ENCODE measurements at places on chromosomes 6 and 20.

DNA sequence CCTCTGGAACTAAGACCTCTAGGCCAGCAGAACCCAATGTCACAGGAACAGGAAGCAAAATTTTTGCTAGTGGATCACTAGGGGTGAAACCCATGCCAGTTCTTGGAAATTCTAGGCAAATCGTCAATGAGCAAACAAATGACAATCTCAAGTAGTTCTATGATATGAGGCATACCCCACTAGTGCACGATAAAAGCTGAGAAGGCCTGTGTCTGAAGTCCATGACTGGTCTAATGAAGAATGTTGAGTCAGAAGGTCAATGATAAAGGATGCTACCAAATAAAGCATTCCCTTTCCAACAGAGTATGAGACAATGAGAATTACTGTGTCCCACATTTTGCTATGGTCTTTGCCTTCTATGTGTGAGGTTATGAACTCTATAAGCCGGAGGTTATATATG lies 149.4 kb upstream of the NOX3 start:
- no peak for DNase-seq

DNA sequence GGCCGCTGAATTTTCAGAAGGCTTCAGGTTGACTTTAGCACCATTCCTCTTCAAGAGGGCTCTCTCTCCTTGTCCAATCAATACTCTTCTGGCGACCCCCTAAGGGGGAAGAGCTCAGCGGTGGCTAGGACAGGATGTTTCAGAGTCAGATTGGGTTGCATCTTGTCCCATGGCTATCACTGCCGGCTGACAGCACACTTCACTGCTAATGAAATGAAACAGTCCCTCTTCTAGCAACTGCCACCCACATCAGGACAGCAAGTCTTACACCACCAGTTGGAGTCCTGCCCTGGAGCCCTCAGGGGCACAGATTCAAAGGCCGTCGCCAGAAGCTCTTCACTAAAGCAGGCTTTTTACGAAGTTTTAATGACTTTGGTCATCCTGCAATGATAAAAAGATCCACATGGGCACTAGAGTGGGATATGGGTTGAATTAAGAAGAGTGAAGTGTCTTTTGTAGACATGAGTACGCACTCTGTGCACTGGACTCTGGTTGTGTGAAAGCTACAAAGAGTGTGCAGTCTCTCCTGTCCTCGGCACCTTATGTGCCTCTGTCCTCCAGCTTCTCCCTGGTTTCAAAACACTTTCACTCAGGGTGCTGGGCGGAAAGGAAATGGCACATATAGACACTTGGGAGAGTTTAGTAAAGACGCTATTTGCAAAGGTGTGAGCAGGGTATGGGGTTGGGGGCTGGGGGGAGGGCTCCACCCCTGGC lies 66.1 kb upstream of the SLC22A16 start:
- DNase-seq = no peak

- no peak for DNase-seq
Observed at GRCh38 chr20:11380283-11380682, 537.4 kb upstream of the BTBD3 start.

GRCh38 chr6:143964674-143965081 lies 43.4 kb downstream of the PLAGL1 start:
- DNase-seq = no peak

DNA sequence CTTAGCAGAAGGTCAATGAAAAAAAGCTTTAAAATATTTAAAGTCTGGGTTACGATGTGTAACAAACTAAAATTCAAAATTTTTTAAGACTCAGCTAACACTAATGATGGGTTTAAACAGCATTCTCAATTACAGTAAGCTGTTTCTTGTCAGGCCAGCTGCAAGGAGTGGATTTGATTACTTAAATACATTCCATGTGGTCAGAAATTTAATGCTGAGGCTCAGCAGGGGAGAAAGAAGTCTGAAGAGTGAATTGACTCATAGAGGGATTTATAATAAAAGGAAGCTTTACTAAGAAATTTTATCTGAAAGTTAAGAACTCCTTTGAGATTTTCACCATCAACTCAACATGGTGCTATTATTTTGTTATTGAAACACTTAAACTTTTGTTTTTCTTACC lies 398.6 kb downstream of the KHDRBS2 start:
- no peak for DNase-seq

DNA sequence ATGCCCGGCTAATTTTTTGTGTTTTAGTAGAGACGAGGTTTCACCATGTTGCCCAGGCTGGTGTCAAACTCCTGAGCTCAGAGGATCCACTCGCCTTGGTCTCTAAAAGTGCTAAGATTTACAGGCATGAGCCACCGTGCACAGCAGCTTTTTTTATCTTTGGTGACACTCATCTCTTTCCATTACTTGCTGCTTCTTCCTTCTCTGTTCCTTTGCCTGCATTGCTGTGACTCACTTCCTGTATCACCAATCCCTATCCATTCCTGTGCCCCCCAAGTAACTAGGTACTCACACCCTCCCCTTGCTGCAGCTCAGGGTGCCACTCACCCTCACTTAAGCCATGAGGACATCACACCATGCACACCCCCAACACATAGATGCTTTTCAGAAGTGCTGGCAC lies 24.6 kb downstream of the KHDC1L start:
- no peak for DNase-seq

DNA sequence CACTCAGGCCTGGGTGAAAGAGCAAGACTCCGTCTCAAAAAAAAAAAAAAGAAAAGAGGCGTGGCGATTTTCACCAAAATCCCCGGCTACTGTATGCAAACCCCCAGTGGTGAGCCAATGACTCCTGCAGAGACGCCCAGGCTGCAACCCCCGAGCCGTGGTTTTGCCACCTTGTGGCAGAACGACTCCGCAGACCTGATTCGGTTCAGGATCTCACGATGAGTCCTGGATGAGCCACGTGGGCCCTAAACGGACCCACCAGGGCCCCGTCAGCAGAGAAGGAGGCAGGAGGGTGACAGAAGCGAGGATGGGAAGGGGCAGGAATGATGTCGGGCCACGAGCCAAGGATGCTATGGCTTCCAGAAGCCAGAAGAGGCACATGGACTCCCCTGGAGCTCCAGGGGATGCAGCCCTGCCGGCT lies 42.5 kb downstream of the SLC2A4RG start:
- no peak for DNase-seq

DNA sequence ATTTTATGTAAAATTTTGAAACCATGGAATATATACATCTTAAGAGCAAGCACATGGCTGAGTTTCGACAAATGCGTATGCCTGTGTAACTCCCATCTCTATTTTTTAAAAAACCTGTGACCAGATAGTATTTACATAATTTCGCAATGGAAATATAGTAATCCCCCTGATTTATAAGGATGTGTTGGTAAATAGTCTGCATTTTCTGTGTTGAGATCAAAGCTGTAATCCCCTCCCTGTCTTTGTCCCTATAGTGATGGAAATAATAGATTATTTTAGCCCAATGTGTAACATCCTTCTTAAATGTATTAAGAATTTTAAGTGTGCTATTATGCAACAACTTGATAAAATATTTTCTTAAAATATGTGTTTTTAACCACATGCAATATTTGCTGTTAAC lies 267.3 kb downstream of the CDKAL1 start:
- no peak for DNase-seq

- DNase-seq = no peak
Observed at GRCh38 chr20:60888771-60889170, 363.3 kb upstream of the CDH4 start.

- DNase-seq = no peak
Observed at GRCh38 chr6:74075323-74075722, 379.3 kb downstream of the CD109 start.

DNA sequence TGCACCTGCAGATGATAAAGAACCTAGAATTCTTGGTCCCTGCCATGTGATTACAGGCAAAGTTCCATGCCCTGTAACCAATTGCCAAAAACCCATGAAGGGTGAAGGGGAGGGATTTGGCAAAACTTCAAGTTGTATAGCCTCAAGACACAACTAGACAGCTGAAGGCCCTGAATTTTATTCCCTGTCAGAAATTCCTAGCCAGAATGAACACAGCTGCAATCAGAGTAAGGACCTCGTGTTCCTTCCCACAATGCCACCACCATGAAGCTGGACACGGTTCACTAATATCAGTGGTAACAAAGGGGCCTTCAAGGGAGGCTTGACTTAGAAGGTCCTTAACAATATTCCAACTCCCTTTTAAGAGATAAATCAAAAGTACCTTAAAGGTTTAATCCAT lies 22.5 kb upstream of the IRAK1BP1 start:
- DNase-seq = no peak

DNA sequence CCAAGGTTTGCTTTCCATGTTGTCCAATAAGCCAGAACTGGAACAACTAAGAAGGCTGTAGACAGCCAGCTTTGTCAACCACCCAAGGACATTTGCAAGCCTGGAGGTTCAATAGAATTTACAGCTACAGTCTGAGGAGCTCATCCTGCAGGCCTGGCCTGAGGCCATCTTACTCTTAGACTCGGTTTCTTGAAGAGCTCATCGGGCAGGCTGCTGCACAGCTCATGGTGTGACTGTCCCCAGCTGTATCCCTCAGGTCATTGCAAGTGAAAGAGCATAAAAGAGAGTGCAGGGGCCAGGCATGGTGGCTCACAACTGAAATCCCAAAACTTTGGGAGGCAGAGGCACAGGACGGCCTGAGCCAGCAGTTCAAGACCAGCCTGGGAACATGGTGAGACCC lies 96.9 kb upstream of the FOXQ1 start:
- DNase-seq = no peak

- no peak for DNase-seq
Observed at GRCh38 chr6:34205466-34205865, 31.2 kb upstream of the HMGA1 start.

DNA sequence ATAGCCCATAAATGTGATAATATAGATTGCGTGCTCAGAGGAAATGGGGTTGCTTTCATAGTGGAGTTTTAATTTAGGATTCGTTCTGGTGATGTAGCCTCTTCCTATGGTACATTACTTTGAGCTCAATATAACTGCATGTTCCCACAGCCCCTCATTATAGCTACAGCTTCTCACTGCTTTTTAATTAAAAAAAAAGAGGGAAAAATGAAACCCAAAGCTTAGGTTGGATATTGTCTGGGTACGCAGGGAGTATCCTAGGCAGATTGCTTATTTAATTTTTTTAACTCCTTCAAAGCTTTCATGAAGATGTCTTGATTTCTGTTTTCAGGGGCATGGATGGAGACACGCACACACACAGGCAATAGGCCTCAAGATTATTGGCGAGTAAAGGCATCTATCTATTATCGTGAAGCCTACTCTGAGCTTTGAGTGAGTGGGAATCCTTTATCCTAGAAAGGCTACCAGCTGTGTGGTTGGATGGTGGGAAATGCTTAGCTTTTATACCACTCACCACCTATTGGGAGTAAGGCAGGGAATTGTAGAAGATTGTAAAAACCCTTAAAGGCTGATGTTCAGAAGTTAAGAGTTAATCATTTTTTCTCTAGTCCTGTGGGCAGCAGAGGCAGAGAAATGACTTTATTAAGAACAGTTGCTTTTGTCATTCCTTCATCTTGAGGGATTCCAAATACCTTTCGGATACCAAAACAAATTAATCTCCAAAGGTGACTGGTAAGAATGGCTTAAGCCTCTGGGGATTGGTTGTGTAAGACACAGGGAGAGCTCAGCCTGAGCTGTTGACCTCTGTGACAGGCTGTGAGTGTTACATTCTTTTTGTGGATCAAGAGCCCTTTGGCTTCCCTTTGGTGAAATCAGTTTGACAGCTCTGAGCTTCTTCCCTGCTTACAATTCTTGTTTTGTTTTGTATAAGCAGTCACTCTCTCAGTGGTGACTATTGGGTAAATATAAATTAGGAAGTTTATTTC lies 33.4 kb downstream of the CTNNBL1 start:
- DNase-seq = no peak

- no peak for DNase-seq
Observed at GRCh38 chr20:63222541-63222940, 6.6 kb upstream of the YTHDF1 start.

- no peak for DNase-seq
Observed at GRCh38 chr6:110590821-110591351, 114.5 kb upstream of the SLC22A16 start.

DNA sequence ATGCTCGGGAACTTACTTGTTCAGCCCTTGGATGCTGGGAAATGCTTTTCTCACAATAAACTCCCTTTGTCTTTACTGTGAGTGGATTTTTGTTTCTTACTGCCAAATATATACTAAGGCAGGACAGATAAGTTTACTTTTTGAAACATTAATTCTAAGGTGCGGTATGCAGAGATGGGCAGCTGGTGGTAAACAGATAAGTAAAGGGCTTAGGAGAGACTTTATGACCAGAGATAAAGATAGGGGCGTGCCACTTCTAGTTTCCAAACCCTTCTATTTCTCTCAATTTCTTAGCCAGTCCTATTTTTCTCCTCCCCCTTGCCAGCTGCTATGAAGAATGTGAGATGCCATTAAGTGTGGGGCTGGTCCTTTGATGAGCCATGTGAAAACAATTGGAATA lies 16.3 kb downstream of the SAMD3 start:
- no peak for DNase-seq

- no peak for DNase-seq
Observed at GRCh38 chr6:1094306-1094705, 217.6 kb upstream of the FOXQ1 start.

GRCh38 chr6:109143191-109143590 lies 47.9 kb downstream of the CEP57L1 start:
- no peak for DNase-seq

DNA sequence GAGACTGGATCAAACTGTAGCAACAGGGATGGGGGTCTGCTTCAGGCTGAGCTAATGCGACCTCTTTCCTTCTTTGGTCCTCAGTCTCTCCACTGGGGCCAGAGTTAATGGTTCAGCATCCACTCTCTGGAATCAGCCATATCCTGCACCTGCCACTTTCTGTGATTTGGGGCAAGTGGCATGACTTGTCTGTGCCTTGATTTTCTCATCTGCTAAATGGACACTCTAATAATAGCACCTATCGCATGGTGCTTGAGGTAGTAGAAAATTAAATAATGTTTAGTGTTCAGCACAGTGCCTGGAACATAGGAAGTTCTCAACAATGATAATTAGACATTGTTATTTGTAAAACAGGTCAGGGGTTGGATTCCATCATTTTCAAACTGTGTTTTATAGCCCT lies 6.3 kb downstream of the XKR7 start:
- no peak for DNase-seq

DNA sequence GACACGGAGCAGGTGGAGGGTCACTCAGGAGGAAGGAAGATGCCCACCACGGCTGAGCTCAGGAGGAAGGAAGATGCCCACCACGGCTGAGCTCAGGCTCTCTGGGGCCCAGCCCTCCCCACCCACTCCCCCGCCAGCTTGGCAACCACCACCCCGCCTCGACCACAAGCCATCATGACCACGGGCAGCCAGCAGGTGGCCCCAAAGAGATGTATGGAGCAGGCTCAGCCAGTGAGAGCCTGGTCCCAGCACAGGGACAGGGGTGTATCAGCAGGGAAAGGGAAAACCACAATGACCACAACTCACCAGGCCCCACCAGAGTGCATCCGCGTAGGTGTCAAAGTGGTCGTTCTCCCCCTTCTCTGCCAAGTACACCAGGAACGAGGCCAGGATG lies 30.4 kb downstream of the KCNQ2 start:
- peak; percentile 59 for DNase-seq

GRCh38 chr20:9241232-9241692 lies 172.4 kb downstream of the PLCB4 start:
- peak; percentile 60 for DNase-seq

GRCh38 chr20:59873409-59873808 lies 60.0 kb downstream of the SYCP2 start:
- no peak for DNase-seq

- no peak for DNase-seq
Observed at GRCh38 chr20:43904827-43905177, 9.8 kb upstream of the TOX2 start.

- no peak for DNase-seq
Observed at GRCh38 chr6:26156850-26157250, 69.6 kb downstream of the HFE start.
